ENCODE measurements at places on chromosomes 7 and 10.

GRCh38 chr10:32731527-32731926 is 226.5 kb downstream of the ITGB1 start:
- DNase-seq: no peak

- DNase-seq: no peak
Observed at GRCh38 chr10:43046288-43046991, 30.4 kb upstream of the RET start.

GRCh38 chr10:33358016-33358415 is 23.5 kb upstream of the NRP1 start:
- no peak for DNase-seq

GRCh38 chr7:72019436-72019835 is 392.7 kb downstream of the CALN1 start:
- no peak for DNase-seq

GRCh38 chr7:92584953-92585352 is 5.2 kb downstream of the FAM133B start:
- no peak for DNase-seq

Data from Kasumi-1 (cell line).